HFFc6 (cell line): ENCODE measurements at places on chromosomes 6 and 20. TPM values are rescaled to one million over a fixed set of nuclear protein-coding genes. Genes with fewer than 3 reads are reported as not detected.

Gene LGSN
- not detected in 3 replicates for total RNA-seq

DNA sequence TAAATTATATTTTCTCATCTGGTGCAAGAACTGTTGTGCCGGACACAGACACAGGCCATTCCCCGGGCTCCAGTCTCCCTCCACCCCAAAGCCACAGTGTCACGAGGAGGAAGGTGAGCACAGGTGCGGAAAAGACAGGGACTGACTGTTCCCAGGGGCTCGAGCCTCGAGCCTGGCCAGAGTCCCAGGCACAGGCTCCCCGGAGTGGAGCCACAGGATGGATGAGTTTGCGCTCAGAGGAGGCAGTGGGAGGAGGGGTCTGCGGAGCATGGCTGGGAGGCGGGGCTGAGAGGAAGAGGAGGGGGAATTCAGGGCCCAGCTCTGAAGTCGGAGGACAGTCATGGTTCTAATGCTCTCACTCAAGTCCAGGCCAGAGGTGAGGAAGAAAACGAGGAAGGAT, 284.8 kb downstream of the SMOC2 start:
- no peak for DNase-seq
- no peak overlapping the region for H3K4me3 ChIP-seq
- no peaks in the 10 kb centered on the region; the same call in 1 of the 2 replicates for H3K36me3 ChIP-seq
- no peak overlapping the region for H3K27ac ChIP-seq
- peaks cover 5% of the 10 kb centered on the region; the same call in 1 of the 2 replicates for H3K27me3 ChIP-seq
- H3K4me1 ChIP-seq, result no peaks in the 10 kb centered on the region

DNA sequence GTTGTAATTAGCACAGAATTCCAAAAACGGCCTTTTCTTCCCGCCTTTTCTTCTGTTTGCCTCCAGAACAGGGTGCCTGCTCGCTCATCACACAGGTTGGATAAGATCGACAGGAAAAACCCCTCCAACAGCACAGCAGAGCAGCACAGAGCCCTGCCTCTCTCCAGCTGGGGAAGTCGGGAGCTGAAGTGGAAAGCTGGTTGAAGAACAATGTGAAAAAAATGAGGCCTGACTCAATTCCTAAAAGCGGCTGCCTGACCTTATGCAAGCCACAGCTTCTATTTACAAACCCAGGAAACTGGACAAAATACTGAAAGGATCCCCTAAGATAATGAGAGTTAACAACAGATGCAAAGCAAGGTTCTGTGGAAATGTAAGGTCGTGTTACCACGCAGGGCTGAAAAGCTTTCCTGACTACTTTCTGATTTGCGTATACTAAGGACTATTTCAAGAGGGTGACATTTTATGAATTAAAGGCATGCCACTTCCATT, 116.9 kb downstream of the TTLL2 start:
- no peaks in the 10 kb centered on the region for H3K4me1 ChIP-seq
- no peak overlapping the region for H3K27ac ChIP-seq
- H3K36me3 ChIP-seq, result peaks cover 5% of the 10 kb centered on the region; the same call in 1 of the 2 replicates
- H3K27me3 ChIP-seq, result no peaks in the 10 kb centered on the region

DNA sequence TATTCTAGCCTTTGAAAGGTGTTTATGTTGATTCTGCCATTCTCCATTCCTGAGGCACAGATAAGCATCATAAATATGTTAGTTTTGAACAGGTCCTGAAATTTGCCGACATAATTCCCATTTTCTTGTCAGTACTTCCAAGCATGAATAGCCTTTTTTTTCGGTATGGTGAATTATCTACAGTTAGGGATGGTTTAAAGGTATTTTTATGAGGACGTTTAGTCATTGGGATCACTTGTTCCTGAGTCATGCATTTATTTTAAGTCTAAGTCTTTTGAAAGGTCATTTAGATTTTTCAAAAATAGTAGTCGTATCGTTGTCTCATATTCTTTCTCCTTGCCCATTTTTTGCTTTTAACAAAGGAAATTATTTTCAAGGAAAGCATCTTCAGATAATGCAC, 98.7 kb downstream of the PHACTR3 start:
- H3K27ac ChIP-seq, result no peak overlapping the region
- no peaks in the 10 kb centered on the region for H3K4me1 ChIP-seq
- no peak overlapping the region for H3K4me3 ChIP-seq
- DNase-seq, result no peak
- H3K27me3 ChIP-seq, result peaks cover 2% of the 10 kb centered on the region; the same call in 1 of the 2 replicates

DNA sequence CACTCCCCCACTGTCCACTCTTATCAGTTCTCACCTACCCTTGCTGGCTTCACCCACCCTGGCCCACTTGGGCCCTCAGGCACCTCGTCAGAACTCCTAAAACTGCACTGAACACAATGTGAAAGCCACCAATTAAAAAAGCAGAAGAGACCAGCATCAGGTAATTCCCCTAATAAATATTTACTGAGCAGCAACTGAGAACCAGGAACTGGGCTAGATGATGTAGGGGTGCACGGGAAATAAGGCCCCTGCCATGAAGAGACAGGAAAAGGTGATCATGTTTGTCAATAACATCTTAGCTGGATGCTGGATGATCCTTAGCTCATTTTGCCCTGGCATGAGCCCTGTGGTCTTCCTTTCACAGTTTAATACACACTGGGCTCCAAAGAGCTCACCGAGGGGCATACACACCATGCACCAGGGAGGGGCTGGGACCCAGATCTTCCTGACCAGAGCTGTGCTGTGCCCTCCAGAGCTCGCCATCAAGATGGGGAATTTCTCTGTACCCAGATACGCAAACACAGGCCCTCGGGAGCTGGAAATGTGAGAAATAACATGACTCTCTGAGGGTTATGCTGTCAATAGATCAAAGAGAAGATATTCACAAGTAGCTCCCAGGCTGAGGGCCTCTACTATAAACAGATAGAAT, 113.6 kb upstream of the SLC22A16 start:
- H3K4me1 ChIP-seq, result peaks cover 22% of the 10 kb centered on the region
- H3K36me3 ChIP-seq, result no peaks in the 10 kb centered on the region
- H3K27ac ChIP-seq, result no peak overlapping the region
- no peak overlapping the region for H3K4me3 ChIP-seq
- DNase-seq, result no peak
